Pons (tissue), 1 donor: ENCODE measurements at places on chromosomes 6 and 20.
A peak's percentile ranks its signal among the peaks of the same experiment; 100 is the strongest.

- DNase-seq, result no peak
These were observed 15.1 kb downstream of the GLYATL3 start for GRCh38 chr6:49514571-49515484.

DNA sequence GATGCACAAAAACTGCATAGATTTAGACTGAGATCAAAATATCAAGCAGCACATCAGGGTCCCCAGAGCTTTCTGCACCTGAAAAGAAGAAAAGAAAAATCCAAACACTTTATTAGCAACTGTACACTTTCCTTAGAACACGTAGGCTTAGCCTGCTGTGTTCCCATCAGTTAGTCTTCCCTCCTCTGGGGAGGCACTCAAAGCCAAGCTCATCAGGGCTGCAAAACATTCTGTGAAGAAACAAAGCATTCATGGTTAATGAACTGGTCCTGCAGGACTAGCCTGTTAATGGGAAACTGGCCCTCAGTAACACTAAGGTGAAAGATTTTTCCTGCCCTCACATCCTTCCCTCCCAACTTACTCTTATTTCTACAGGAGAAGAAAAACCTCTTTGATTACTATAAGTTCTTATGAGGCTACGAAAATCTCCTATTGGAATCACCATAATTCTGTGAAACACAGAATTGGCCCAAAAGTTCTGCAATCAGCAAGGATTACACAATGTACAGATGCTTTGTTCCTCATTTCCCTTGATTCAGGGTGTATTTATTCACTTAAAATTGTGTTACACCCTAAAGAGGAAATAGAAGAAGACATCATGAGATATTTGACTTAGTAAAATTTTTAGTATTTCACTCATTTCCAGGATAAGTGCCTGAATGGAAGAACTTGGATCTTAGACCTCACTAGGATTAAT lies 901.0 kb upstream of the MAP3K7 start:
- DNase-seq, result no peak

DNA sequence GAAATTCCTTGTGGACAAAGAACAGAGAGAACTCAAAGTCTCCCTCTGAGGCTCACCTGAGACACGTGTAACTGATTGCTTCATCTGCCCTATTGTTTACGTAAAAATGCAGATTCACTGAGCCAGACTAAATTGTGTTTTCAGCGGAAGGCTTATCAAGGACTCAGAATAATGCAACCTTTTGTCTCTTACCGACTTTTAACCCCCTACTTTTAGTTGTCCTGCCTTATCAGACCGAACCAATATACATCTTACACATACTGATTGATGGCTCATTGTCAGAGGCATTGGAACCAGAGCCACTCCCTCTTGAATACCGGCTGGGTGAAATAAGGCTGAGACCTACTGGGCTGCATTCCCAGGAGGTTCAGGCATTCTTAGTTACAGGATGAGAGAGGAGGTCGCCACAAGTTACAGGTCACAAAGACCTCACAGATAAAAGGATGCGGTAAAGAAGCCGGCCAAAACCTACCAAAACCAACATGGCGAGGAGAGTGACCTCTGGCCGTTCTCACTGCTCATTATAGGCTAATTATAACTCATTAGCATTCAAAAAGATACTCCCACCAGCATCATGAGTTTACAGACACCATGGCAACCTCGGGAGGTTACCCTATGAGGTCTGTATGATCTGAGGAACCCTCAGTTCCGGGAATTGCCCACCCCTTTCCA lies 95.5 kb upstream of the ZNF184 start:
- DNase-seq, result no peak

DNA sequence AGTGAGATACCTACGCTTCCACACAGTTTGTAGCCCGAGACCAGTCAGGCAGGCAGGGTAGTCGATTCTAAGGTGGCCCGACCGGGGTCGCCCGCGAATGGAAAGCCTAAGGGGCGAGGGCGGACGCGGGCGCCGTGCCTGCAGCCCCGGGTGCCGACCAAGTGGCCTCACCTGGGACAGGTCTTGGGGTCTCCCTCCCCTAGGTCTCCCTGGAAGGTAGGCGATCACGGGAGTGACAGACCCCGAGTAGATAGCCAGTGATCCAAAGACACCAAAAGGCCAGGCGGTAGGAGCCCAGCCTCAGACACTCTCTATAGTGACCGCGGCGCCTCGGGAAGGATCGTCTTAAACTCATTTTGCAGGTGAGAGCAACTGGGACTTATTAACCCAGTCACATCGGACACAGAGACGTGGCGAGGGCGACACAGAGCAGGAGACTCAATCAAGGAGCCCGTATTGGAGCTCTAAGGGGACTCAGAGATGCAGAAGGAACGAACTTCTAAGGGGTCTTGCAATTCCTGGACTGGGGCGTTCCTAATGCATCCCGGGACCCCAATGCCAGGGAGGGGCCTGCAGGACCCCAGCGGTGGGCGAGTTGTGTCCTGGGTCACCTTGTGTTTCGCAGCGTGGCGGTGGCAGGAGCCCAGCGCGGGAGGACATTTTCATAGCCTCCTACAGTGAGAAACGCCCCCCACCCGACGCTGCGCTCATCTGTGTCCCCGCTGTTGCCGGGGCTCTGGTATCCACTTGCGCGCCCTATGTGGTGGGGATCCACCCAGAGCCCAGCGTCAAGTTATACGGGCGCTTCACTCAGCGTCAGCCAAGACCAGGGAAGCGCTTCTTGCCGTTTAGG lies 2.1 kb upstream of the VSX1 start:
- no peak for DNase-seq

DNA sequence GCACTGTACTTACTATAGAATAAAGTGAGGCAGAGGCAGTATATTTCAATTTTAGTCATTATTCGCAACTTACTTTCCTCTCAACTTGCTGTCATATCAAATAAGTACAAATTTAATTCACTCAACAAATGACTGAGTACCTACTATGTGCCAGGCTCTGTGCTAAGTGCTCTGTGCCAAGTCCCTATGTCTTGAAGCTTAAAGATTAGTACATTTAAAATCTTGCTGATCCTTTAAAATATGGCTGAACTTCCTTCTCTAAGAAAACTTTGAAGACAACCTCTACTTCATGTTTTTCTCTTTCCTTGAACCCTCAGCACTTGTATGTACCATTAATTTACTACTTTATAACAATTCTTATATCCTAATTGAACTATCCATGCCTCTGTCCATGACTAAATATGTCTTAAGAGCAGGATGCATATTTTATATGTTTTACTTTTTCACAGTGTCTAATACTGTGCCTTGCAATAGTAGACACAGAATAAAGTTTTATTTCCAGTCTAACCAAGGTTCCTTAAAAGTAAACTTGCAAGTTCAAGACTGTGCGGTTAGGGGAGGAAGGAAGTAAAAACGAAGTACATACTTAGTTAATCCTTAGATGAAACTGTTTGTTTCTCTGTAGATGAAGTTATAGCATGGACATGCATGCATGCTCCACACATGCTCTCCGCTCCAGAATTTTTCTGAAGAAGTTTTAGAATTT lies 10.0 kb upstream of the LATS1 start:
- DNase-seq, result peak; percentile 37

DNA sequence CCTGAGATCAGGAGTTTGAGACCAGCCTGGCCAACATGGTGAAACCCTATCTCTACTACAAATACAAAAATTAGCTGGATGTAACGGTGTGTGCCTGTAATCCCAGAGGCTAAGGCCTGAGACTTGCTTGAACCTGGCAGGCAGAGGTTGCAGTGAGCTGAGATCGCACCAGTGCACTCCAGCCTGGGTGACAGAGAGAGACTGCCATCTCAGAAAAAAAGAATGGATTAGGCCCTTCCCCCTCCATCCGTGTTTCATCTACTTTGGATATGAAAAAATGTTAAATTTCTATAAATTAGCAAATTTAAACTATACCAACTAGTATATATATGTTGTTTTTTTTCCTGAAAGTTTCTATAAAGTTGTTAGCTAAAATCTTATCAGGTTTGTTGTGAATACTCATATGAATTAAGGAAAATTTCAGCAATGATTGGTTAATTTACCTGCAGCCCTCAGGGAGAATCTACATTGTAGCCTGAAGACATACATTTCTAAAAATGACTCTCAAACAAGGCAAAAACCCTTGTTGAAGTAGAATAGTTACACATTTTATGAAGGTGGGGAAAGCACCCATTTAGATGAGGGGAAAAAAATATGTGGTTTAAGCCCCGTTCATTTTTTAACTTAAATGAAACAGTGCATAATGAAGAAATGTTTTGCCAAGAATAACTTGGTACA lies 120.9 kb downstream of the TIAM2 start:
- DNase-seq, result no peak

- no peak for DNase-seq
These were observed 46.1 kb downstream of the FAM50B start for GRCh38 chr6:3895312-3895653.

- no peak for DNase-seq
These were observed 158.2 kb upstream of the MCHR2 start for GRCh38 chr6:100152201-100152600.

GRCh38 chr6:7325750-7326149 lies 12.8 kb upstream of the SSR1 start:
- DNase-seq, result no peak

- DNase-seq, result no peak
These were observed 3.1 kb downstream of the STK38 start for GRCh38 chr6:36544228-36544627.

GRCh38 chr6:111162504-111162903 lies 75.2 kb downstream of the SLC16A10 start:
- no peak for DNase-seq

- peak; percentile 74 for DNase-seq
These were observed 45.8 kb upstream of the PNRC1 start for GRCh38 chr6:89034586-89035251.

- DNase-seq, result no peak
These were observed 265.0 kb upstream of the MARCKS start for GRCh38 chr6:113591896-113592827.

- DNase-seq, result no peak
These were observed 50.1 kb downstream of the GRM4 start for GRCh38 chr6:34095741-34096140.

DNA sequence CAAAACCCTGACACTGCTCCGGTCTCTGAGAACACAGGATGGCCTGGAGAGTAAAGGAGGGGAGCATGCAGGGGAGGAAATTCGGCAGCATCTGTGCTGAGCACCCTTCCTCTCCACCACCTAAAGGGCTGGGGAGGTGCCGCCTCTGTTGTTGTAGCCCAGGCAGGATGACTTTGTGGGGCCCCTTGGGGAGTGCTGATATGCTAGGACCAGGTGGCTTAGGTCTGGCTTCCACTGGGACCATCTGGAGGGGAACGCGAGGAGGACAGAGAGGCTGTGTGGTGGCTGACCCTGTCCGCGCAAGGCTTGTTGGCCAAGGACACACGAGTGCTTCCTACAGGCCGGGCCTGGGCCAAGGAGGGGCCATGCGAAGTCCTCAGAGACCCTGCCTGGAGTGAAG lies 9.9 kb upstream of the RPS6KA2 start:
- DNase-seq, result no peak

- DNase-seq, result peak; percentile 11
These were observed 62.0 kb downstream of the KCNS1 start for GRCh38 chr20:45038745-45039474.

DNA sequence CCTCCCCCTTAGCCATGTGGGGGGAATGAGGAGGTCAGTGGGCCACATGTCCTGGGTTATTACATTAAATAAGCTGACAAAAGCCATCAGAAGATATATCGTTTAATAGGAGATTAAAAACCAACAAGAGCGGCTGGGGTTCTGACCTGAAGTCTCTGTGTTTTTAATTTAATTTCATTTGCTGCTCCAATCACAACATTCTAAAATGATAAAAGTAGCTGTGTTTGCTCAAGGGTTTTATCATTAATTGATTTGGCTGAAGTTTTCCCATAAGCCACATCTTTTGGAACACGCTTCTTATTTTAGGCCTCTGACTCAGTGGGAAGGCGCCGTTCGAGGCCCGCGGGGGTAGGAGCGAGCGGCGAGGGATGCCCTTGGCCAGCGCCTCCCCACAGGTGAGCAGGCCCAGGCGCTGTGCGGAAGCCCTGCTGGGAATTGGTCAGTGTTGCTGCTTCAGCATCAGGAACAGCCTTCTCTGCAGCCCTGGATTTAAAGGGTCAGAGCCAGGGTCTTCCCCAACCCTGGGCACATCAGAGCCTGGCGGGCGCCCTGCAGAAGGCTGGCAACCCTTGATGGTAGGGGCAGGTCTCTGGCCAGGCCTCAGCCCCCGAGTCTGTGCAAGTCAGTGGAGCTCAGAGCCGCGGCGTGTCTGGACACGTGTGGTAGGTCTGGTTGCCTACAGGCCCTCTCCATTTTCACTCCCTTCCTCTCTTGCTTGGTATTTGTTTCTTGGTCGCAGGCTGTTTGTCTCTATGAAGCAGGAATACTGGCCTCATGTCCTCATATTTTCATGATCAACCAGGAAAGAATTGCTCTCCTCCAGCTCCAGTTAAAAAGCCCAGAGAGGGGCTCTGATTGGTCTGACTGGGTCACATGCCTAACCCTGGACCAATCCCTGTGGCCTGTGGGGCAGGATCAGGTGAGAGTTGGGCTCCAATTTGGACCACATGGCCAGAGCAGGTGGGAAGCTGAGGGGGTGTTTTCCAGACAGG lies 30.9 kb upstream of the MLN start:
- no peak for DNase-seq

- DNase-seq, result no peak
These were observed 2.9 kb upstream of the FNDC11 start for GRCh38 chr20:63551068-63551467.

GRCh38 chr20:48416002-48416401 lies 411.8 kb downstream of the PREX1 start:
- DNase-seq, result no peak

DNA sequence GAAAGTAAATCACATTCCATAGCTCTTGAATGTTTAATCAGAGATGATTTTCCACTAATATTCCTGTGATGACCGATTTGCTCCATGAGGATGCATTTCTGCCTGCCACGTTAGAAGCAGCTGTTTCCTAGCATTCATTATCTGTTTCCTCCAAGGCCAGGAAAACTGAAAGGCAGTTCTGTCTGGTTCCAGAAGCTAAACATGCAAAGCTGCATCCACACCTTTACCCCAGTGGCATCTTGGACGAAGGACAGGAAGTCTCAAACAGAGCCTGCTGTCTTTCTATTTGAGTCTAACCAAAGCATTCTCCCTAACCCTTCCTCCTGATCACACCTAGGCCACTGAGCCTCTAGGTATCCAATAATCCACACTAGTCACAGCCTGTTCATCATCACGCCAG lies 27.6 kb downstream of the CNKSR3 start:
- DNase-seq, result peak; percentile 62

DNA sequence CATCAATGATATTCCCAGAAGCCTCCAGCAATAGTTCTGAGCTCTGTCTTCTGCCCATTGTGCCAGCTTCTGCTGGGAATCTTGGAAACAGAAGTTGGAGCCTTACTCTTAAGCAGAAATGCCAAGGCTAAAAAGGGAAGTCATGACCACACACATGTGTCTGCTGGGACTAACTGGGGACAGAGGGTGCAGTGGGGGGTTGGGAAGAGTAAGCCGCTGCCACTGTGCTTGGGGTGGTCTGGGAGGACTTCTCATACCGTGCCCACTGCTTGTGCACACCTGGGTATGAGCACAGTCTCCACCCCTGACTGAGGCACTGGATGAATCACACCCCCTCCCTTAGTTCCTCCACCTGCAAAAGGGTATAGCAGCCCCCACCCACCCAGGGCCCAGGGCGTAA lies 90.7 kb downstream of the CDC5L start:
- DNase-seq, result no peak
